ENCODE measurements at places on chromosomes 11 and 22.

GRCh38 chr11:119684361-119685110 is 44.5 kb downstream of the NECTIN1 start:
- DNase-seq = no peak

DNA sequence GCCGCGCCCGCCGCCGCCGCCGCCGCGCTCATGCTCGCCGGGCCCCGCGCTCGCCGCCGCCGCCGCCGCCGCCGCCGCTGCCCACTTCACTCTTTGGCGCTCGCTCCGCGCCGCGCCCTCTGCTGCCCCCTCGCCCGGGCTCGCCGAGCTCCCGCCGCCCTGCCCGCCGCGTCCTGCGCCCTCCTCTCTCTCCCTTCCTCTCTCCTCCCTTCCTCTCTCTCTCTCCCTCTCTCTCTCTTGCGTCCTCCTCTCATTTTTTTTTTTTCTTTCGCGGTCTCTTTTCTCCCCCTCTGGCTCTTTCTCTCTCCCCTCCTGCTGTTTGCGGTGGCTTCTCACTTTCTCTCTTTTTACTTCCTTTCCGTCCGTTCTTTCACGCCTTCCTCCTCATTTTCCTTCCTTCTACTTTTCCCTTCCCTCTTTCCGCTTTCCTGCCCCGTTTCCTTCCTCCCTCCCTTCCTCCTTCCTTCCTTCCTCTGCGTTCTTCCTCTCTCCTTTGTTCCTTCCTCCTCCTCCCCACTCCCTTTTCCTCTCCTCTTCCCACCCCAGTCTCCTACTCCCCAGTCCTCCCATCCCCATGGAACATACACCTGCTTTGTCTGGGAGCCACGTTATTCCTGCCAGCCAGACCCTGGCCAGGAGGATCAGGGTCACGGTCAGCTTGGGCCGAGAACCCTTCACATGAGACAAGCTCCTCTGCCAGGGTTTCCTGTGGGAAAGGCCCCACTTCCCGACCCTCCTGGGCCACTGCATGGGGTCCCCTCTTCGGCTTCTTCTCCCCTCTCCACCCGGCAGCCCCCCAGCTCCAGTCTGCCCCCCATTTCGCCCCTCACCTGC is 19.3 kb upstream of the SHISAL1 start:
- DNase-seq = no peak

GRCh38 chr11:71449596-71449995 is 1.4 kb upstream of the DHCR7 start:
- no peak for DNase-seq

- DNase-seq = no peak
These were observed 55.9 kb upstream of the KIRREL3 start for GRCh38 chr11:127056338-127056971.

- DNase-seq = no peak
These were observed 1.9 kb upstream of the RFPL3 start for GRCh38 chr22:32355760-32356159.

- no peak for DNase-seq
These were observed 293.3 kb downstream of the METTL15 start for GRCh38 chr11:28401446-28401845.

GRCh38 chr11:64118876-64119665 is 46.8 kb downstream of the MACROD1 start:
- no peak for DNase-seq

DNA sequence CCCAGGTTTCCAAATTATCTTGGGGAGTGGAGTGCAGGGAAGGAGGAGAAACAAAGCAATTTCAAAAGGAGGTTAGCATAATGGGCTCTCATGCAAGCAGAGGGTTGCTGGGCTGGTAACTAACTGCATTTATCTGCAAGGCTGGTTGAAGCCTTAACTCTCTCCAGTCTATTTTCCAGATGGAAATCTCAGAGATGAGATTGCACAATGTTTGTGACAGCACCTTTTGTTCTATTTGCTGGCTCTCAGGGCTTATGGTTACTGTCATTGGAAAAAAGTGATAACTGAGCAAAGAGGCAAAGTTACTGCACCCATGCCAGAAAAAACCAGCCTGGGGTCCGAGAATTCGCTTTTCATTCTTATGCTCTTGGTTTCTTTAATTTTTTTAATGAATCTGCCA is 33.2 kb downstream of the ABCC8 start:
- DNase-seq = no peak

DNA sequence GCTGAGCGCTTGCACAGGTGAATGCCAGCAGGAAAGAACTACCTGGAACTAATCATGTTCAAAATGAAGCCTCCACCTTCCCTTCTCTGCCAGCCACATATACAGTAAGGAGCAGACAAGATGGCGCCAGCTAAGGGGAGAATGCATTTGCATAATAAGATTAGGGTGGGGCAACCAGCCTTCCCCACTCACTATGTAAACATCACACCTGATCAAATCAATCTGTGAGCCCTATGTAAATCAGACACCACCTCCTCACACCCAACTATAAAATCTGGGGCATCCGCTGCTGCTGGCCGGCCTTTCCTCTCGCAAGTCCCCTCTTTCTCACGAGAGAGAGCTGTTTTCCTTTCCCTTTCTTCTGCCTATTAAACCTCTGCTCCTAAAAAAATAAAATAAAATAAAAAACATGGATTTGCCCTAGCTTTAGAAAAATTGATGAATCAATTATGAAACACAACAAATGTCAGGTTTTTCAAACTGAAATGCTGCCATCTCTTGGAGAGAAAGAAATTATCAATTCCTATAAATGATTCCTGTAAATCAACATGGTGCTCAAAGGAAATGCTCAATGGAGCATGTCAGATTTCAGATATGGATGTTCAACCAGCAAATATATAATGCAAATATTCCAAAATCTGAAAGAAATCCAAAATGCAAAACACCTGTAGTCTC is 108.9 kb downstream of the SGSM3 start:
- no peak for DNase-seq

DNA sequence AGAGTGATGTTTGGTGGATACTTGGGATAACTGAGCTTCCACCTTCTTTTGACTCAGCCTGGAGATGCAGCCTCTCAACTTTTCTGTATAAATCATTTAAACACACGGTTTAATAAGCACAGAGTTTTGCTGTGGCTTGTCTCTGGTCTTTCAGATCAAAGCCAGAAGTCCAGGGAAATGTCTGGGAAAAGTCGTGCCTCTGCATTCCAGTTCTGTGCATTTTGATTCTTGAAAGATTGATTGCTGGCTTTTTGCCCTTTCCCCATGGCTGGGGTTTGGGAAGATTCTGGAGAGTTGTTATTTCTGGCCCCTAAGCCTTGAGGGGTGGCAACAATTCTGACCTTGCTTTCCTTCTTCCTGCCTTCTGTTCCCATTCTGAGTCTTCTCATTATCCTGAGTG is 154.1 kb downstream of the COMMD9 start:
- DNase-seq = no peak

DNA sequence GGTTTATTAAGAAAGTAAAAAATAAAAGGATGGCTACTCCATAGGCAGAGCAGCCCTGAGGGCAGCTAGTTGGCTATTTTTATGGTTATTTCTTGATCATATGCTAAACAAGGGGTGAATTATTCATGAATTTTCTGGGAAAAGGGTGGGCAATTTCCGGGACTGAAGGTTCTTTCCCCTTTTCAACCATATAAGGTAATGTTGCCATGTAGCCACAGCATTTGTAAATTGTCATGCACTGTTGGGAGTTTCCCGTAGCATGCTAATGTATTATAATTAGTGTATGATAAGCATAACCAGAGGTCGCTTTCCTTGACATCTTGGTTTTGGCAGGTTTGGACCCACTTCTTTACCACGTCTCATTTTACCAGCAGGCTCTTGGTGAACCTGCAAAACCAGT is 610.4 kb upstream of the B3GAT1 start:
- DNase-seq = no peak

GRCh38 chr22:45014654-45015053 is 4.8 kb upstream of the PHF21B start:
- no peak for DNase-seq

- DNase-seq = no peak
These were observed 43.9 kb downstream of the PDHX start for GRCh38 chr11:34960277-34960676.

DNA sequence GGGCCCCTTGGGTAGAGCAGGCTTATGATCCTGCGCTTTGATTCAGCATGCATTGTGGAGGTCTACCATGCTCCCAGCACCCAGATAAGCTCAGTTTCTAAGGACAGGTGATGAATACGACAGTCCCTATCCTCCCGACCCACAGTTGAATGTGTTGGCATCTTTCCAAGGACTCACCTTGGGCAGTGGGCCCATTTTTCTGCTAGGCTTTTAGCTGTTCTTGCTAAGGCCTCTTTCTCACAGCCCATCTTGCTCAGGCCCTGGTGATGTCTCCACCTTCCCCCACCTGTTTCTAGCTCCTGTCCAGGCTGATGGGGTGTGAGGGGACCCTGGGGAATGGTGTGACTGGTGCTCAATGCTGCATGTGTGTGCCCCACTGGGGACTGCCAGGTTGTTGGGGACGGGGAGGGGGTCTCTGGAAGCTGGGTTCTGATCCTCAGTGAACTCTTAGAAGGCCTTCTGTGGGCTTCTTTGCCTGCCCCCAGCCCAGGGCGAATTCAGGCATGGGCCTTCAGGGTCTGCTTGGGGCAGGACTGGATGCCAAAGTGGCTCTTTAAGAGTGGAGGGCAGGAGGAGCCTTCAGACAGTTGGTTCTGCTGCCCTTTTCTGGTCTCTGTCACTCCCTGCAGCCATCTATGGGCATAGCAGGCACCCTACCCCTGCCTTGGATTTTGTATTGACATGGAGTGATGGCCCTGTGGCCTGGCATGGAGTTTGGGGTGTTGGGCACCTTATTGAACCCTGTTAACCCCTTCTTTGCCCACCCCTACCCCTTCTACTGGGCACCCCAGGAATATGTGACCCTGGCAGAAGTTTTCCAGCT is 33.1 kb downstream of the PHLDB1 start:
- no peak for DNase-seq

DNA sequence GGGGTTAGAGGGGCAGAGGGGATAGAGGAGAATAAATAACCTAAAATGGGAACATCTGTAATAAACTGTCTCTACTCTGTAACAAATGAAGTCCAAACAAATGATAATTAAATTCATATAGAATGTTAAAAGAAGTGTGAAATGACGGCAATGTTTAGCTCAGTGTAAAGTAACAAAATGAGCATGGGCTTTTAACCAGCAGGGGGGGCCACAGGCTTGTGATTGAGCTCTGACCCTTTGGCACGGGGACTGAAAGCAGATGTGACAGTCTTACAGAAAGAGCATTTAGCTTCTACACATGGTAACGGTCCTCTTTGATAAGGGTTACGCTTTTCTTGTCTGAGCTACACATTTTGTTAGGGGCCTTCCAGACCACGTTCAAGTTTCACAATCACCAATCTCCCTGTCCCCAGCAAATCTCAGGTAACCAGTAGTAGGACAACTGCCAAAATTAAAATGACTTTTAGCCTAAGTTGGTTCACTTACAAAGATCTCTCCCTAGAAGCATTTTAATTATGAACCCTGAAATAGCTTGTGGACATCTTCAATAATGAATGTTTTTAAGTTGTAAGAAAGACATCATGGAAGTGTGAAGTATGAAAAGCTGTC is 262.5 kb downstream of the DCDC1 start:
- DNase-seq = peak; percentile 6

- no peak for DNase-seq
These were observed 30.8 kb downstream of the ACO2 start for GRCh38 chr22:41499624-41500280.

DNA sequence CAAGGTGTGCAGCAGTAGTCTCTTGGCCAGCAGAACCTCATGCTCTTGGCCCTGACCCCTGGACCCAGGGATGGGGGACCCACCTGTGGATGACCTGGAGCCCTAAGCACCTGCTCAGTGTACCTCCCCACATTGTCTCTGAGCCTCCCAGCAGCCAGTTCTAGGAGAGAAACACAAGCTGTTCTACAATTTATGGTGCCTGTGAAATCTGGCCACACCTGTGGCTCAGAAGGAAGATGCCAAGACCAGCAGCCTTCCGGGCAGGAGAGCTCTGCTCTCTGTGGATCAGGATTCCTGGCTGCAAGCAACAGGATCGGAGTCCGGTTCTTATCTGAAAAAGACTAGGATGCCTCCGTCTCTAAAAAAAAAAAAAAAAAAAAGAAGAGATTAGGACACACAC is 103.6 kb upstream of the ANO1 start:
- DNase-seq = no peak

GRCh38 chr11:19816817-19817216 is 104.2 kb downstream of the NAV2 start:
- DNase-seq = no peak

DNA sequence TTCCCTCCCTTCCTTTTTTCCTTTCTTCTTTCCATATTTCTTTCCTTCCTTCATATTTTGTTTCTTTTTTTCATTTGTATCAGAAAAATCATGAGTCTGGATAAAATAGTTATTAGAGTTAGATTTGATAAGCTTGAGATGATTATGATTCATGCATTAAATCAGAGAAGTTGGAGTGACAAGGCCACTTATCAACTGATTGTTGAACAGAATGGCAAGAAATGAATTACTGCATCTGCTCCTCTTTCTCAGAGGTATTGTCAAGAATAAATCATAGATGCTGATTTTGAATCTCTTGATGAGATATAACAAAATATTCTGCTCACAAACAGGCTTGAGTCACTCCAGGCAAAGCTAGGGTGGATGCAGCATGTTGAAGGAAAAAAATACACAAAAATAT is 54.6 kb upstream of the ANO5 start:
- no peak for DNase-seq

DNA sequence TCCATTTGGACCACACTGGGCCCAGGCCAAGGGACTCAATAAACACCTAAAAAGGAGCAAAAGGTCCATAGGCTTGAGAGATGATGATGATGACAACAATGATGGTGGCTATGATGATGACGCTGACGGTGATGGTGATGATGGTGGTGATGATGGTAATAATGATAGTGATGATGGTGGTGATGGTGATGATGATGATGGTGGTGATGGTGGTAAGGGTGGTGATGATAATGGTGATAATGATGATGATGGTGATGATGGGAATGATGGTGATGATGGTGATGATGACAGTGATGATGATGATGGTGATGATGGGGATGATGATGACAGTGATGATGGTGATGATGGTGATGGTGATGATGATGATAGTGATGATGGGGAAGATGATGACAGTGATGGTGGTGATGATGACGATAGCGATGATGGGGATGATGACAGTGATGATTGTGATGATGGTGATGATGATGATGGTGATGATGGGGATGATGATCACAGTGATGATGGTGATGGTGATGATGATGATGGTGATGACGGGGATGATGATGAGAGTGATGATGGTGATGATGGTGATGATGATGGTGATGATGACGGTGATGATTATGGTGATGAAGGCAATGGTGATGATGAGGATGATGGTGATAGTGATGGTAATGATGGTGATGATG is 7.1 kb upstream of the RASD2 start:
- no peak for DNase-seq

- DNase-seq = no peak
These were observed 128.9 kb downstream of the DBX1 start for GRCh38 chr11:20031155-20032001.

GRCh38 chr22:19287076-19287707 is 4.3 kb downstream of the CLTCL1 start:
- no peak for DNase-seq

Data from bone marrow (tissue), 2 donors.